AG20443 (cell line): ENCODE measurements at places on chromosomes 11 and 22.

- DNase-seq = no peak
These were observed 62.3 kb downstream of the DEUP1 start for GRCh38 chr11:93392867-93393266.

GRCh38 chr11:11909727-11910126, 68.0 kb downstream of the USP47 start:
- DNase-seq = peak; percentile 38

DNA sequence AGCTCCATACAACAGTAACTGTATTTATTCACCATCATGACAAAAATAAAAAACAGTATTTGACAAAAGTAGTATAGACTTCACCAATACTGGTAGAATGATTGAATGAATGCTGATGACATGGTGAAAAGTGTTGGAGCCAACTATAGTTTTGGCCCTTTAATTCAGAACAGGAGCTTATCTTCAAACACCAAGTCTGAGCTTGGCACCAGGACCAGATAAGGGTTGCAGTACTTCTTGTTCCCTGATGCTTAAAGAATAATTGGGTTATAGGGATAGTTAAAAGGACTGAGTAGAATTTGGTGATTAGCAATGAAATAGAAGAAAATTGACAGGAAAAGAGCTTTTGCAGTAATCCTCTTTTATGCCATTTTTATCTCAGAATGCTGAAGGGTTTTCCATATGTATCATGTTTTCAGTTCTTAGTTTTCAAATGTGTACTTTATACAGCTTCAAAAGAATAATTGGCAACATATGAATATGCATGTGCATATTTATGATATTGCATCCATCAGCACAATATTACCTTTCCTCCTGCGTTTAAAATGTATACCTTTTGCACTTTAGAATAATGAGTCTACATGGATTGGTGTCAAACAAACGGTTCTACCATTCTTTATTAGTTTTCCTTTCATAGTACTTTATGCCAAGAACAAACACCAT, 214.2 kb upstream of the ARHGAP42 start:
- DNase-seq = no peak

- DNase-seq = peak; percentile 71
These were observed 14.9 kb downstream of the RAC2 start for GRCh38 chr22:37229012-37229804.

- no peak for DNase-seq
These were observed 54.3 kb upstream of the MYEOV start for GRCh38 chr11:69239641-69240040.

DNA sequence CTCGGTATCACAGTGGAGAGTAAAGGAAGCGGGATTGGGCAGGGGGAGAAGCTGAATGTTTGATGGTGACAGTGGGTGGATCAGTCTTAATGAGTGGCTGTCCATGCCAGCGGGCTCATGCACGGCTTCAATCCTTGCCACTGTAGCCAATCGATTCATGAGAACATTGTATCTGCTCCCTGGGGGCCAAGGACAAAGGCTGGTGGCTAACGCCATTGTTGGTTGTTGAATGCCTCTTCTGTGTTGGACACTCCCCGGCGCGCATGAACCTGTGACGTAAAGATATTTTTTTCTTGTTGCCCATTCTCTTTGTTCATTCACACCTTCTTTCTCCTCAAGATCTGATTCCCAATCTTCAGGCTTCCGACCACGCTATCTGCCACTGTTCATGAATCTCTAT, 20.9 kb upstream of the ATXN10 start:
- no peak for DNase-seq

DNA sequence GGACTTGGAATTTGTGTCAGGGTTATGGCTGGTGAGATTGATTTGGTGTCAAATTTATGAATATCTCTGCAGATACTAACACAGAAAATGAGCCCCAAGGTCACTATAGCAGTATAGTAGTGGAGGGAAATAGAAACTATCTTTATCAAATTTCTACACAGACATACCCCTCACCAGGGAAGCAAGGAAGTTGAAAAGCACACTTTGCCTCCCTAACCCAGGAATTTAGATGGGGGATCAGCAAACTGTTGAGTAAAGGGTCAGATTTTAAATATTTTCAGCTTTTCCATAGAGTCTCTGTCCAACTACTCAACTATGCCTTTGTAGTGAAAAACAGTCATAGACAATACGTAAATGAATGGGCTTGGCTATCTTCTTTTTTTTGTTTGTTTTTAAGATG, 12.8 kb downstream of the CRKL start:
- DNase-seq = no peak

DNA sequence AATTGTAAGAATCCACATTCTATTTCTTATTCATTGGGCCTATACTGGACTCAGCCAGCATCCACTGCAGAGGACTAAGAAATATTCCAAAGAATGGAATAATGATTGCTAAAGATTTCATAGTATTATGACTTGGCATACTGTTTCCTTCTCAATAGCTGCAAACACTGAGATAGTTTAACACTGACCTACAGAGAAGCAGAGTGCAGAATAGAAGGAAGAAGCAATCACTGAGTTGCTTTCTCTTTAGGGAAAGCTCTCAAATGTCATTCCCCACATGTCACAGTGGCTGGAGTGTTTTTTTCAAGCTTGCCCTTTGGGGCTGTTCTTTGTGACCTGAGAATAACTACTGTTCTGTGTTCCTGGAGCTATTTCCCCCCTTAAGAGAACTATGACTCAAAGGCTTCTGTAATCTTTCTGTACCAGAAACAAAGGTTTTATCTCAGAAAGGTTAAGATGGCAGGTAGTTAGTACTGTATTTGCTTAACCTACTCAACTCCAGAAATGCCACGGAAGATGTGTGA, 243.6 kb upstream of the LUZP2 start:
- no peak for DNase-seq

GRCh38 chr11:36425561-36426081, 84.5 kb downstream of the TRAF6 start:
- DNase-seq = no peak

GRCh38 chr22:17423616-17424015, 54.4 kb downstream of the CECR2 start:
- no peak for DNase-seq

GRCh38 chr11:450809-451451, 851 bp downstream of the PTDSS2 start:
- DNase-seq = peak; percentile 72

- no peak for DNase-seq
These were observed 52.6 kb upstream of the NAV2 start for GRCh38 chr11:19660076-19660475.

- no peak for DNase-seq
These were observed 97.4 kb upstream of the THY1 start for GRCh38 chr11:119520400-119520799.

DNA sequence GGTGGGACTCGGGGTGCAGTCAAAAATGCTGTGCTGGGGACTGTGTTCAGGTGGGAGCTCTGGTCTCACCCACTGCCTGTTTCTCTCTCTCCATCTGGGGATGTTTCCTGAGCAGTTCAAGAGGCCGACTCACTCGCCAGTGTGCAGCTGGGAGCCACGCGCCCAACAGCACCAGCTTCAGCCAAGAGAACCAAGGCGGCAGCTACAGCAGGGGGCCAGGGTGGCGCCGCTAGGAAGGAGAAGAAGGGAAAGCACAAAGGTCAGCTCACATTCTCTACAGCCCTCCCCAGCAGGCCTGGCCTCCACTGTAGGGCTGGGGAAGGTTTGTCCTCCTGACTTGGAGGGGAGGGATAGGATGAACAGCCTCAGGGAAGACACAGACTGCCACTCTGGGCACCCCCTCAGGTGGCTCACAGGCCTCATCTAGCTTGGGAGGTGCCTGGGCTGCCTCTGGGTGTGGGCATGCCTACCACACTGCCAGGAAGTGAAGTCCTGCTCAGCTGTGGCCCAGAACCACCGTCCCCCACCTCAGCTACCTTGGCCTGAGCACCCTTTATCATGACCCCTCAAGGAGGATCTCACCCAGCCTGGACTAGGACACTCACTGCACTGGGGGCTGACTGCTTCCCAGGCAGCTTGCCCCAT, 13.0 kb downstream of the TUB start:
- DNase-seq = no peak

GRCh38 chr11:120208777-120209176, 2.1 kb upstream of the OAF start:
- peak; percentile 71 for DNase-seq

- DNase-seq = no peak
These were observed 108.5 kb downstream of the CSNK2A3 start for GRCh38 chr11:11244470-11245080.

DNA sequence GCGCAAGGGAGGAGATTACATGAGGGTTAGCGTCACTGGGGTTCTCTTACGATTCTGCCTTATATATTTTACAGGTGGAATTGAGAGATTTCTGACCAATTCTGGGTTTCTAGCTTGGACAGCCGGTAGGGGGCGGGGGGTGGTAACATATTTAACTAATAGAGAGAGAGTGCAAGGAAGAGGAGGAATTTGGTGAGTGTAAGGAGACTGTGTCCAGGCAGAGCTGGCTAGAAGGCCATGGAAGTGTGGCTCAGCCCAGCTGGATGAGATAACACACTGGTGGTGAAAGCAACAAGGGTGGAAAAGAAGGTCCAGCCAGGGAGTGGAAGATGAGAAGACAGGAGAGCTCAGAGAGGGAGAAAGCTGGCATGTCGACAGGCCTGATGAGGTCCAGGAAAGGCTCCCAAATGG, 56.5 kb downstream of the ST3GAL4 start:
- DNase-seq = peak; percentile 40

DNA sequence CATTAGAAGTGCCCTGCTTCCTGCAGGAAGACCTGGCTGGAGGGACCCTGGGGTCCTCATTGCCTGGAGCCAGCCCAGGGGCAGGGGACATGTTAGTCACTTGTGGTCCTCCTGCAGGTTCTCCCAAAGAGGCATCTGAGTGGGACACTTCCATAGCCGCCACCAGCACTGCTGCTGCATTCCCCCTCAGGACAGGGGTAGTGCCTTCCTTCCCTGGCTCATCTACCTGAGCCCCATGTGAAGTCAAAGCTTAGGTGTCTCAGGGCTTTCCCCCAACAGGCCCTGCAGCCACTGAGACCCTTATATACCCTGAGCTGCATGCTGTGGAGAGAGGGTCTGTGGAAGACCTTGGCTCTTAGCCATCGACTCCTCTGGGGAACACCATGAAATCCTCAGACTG, 45.0 kb upstream of the VPREB1 start:
- no peak for DNase-seq

- no peak for DNase-seq
These were observed 78.3 kb downstream of the RNF169 start for GRCh38 chr11:74826901-74827300.

GRCh38 chr11:14193644-14194043, 165.3 kb downstream of the RRAS2 start:
- no peak for DNase-seq

- peak; percentile 71 for DNase-seq
These were observed 5.3 kb downstream of the CD44 start for GRCh38 chr11:35144136-35144741.

- no peak for DNase-seq
These were observed 107.8 kb upstream of the FOLH1 start for GRCh38 chr11:49316180-49316579.

DNA sequence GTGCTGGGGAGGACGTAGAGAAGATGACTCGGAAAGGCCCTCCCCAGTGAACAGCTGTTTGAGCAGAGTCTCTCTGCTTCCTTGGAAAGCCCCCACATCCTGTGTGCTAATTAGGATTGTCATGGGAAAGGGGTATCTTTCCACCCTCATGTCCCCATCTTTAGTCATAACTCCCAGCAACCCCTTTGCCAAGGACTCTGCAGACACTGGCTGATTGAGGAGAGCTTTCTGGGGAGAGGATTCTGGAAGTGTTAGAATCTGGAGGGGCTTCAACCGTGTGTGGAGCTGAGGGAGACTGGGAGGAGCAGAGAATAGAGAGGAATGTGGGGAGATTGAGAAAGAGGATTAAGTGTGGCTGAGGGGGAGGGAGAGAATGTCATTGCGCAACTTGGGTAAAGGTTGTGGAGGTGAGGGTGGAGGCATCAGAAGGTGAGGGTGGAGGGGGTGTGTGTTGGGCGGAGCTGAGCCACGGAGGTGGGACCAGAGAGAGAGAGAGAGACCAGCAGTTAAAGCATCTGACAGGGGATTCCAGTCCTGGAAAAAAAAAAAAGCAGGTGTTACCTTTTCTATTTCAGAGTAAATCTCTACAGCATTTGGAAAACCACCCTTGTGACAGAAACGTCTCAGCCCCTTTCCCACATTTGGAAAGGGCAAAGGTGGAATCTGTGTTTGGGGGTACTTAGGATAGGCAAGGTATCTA, 2.2 kb downstream of the DTX4 start:
- DNase-seq = no peak

- no peak for DNase-seq
These were observed 1.9 kb upstream of the HEPN1 start for GRCh38 chr11:124917115-124917637.

DNA sequence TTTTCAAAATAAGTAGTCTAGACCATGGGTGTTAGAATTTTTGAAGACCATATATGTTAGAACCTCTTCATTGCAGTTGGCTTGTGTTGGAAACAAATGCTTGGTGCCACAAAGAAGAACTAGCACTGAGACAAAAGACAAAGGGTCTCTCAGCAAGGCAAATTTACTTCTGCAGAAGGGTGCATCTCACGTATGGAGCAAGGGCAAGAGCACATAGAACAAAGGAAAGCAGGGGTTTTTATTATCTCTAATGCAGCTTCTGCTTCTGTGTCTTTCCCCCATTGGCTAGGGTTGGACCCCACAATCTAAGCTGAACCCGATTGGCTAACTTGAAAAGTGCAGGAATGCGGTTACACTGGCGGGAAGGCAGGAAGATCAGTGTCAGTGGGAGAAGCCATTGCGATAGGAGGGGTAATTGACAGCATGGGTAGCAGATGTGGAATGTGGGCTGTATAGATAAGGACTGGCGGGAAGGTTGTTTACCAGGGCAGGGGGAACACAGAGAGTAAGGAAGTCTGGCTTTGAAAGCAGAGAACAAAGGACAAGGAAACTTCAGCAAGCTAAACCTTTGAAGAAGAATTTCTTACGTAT, 9.2 kb upstream of the RBMXL2 start:
- DNase-seq = no peak

- DNase-seq = no peak
These were observed 906 bp downstream of the CCDC90B start for GRCh38 chr11:83285151-83285770.

DNA sequence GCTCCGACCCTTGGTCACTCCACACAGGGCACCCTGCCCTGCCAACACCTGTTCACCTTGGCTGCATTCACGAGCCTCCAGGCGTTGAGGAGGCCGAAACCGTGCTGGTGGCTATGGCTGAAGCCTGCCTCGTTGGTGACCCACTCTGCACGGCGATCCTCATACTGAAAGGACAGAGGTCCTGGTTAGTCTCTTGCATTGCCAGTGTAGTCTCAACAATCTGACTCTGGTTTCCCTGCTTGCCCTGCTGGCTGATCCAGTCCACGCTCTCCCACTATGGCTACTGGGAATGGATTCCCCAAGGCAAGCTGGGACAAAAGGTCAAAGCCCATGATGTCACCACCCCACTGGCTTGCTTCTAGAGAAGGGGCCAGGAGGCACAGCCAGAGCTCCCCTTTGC, 12.9 kb downstream of the PCSK7 start:
- no peak for DNase-seq

DNA sequence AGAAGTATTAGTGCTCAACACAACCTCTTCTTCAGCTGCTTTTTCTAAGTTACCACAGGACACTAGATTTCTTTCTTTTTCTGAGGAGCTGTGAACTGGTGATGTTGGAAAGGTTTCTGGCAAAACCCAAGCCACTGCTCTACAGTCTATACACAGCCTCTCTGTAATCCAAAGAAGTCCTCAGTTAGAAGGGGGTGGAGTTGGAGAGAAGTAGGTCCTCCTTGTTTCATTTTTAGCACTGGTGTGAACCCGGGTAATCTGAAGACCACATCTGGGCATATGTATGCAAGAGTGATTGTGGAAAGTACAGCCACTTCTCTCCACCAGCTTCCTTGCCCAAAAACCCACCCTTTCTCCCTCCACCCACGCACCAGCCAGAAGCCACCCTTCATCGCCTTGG, 1168.1 kb downstream of the LRRC4C start:
- DNase-seq = no peak
